ENCODE measurements at places on chromosomes 2 and 18.

- DNase-seq: no peak
Measured at GRCh38 chr2:138066841-138067240, 102.6 kb downstream of the HNMT start.

DNA sequence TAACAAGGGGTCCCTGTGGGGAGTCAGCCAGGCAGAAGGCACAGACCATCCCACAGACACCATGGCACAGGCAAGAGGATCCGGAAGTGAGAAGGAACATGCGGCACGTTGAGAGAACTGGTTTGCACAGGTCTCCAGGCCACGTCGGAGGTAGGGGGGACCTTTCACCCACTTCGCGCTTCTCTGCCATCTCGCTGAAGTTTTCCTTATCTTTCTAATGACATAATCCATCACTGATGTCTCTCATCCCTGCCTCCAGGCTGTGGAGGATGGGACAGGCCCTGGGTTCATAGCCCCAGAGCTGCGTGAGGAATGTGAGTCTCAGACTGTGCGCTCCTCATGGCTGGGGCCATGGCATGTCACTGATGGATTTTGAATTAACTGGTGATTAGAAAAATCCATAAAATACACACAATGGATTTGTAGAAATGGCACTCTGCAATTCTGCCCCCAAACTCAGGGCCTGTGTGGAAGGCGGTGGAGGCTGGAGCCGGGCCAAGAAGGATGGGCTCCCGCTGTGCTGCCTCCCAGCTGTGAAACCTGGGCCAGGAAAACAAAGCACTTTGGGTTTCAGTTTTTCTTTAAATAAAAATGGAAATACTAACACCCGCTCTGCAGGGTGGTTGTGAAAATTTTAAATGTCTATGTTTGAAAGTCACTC is 113.3 kb upstream of the ALKAL2 start:
- DNase-seq: no peak

- DNase-seq: no peak
Measured at GRCh38 chr2:47003641-47004427, 88.2 kb upstream of the MCFD2 start.

- no peak for DNase-seq
Measured at GRCh38 chr2:113240915-113241911, 37.5 kb downstream of the PAX8 start.

- DNase-seq: no peak
Measured at GRCh38 chr2:222452422-222452950, 28.1 kb downstream of the SGPP2 start.

DNA sequence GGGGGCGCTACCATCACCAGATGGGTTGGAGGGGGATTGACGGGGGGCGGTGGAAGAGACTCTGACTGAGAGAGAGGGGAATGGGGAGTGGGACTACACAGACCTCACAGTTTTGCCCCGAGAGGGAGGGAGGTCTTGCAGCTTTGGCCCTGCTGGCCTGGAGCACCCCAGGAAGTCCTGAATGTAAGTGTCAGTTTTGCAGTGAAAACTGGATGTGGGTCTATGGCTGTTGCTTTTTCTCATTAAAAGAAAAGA is 2.4 kb downstream of the TCF7L1 start:
- DNase-seq: no peak

DNA sequence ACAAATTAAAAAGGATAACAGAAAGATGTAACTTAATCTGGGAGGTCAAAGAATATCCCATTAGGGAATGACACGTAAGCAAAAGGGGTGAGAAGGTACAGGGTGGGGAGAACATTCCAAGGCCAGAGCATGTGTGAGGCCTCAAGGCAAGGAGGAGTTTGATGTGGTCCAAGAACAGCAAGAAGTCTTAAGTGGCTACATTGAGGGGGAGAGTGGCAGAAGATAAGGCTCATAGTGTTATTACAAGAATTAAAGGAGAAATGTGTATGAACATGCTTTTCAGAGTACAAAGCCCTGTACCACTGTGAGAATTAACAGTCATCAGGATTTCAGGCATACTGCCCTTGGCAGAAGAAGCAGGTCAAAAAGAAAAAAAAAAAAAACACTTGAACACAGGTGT is 174.4 kb upstream of the ERBB4 start:
- DNase-seq: no peak

GRCh38 chr18:77157312-77157711 is 24.7 kb upstream of the MBP start:
- DNase-seq: no peak

DNA sequence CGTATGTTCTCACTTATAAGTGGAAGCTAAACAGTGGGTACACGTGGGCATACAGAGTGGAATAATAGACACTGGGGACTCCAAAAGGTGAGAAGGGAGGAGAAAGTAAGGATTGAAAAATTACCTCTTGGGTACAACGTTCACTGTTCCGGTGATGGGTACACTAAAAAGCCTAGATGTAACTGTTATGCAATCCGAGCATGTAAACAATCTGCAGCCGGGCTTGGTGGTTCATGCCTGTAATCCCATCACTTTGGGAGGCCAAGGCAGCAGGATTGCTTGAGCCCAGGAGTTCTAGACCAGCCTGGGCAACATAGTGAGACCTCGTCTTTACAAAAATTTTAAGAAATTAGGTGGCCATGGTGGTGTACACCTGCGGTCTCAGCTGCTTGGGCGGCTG is 33.1 kb upstream of the TTR start:
- no peak for DNase-seq

GRCh38 chr2:182049372-182050148 is 63.9 kb downstream of the PPP1R1C start:
- DNase-seq: no peak

- no peak for DNase-seq
Measured at GRCh38 chr18:57008001-57008686, 138.7 kb upstream of the BOD1L2 start.

GRCh38 chr2:164479460-164479859 is 141.8 kb downstream of the GRB14 start:
- DNase-seq: no peak

DNA sequence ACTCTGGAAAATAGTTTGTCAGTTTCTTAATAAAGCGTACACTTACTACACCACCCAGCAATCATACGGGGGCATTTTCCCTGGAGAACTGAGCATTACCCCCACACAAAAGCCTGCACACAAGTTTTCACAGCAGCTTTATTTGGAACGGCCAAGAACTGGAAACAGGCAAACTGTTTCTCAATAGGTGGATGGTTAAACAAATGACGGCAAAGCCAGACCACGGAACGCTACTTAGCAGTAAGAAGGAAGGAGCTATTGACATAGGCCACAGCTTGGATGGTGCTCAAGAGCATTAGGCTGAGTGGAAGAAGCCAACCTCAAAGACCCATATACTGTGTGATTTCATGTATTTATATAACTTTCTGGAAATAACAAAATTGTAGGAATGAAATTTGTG is 9.0 kb downstream of the MALL start:
- DNase-seq: no peak

GRCh38 chr2:217195658-217196446 is 336.0 kb upstream of the TNP1 start:
- DNase-seq: no peak

DNA sequence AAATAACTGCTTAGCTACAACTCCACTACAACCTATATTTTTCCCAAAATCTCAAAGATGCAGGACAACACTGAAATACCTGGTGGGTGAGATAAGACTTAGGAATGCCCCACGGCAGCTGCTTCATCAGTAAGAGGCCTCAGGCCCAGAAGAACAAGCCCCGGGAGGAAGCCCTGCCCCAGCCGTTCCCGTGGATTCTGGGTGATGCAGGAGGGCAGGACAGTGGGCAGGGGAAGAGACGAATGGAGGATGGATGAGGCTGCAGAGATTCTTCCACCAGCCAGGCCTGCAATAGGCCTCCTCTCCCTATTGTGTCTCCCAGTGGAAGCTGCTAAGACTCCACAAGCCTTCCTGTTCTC is 197.9 kb upstream of the HDAC4 start:
- peak; percentile 14 for DNase-seq

GRCh38 chr2:70748002-70748784 is 19.8 kb downstream of the ADD2 start:
- no peak for DNase-seq

DNA sequence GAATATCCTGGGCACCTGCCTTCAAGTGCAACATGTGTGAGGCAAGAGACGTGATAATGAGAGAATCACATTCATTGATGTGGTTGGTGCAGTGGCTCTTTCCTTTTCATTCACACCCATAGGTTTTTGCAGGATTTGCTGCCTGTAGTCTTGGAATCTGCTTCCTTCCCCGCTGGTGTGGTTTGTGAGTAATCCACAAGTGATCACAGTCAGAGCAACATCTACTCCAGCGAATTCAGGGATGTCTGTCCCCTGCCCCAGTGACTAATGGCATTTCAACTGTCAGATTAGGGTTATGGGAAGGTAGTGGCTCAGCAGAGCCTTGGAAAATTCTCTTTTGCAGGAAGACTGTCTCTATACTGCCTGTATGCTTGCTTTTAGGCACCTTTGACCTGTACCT is 225.5 kb upstream of the RBMS1 start:
- DNase-seq: no peak

- DNase-seq: no peak
Measured at GRCh38 chr2:2839393-2839781, 508.3 kb upstream of the MYT1L start.

DNA sequence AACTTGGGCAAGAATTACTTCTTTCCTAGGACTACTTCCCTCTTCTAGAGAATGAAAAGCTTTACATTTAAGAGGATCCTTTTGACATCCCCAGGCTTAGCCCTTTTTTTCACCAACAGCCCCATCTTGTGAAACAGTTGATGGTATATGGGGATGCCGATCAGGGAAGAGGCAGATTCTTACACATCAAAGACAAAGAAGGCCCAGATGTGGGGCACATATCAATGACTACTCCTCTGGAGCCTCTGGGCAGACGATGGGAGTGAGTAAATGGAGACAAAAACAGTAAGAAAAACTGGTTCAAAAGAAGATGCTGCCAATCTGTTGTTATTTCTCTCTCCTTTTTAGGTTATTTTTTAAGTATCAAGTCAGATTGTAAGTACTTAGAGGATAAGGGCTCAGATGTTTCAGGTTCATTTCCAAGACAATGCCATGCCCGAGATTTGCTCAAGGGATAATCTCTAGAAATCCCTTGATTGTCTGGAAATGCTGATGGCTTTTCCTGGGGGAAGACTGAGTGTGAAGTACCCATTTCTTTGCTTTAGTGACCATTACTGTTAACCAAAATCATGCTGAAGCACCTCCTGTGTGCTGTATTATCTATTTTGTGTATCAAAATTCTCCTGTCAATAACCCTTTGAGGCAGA is 117.5 kb downstream of the EPHA4 start:
- DNase-seq: no peak

- DNase-seq: no peak
Measured at GRCh38 chr2:202121532-202122162, 48.6 kb downstream of the KIAA2012 start.

GRCh38 chr2:7096726-7097352 is 179.6 kb downstream of the RNF144A start:
- no peak for DNase-seq

DNA sequence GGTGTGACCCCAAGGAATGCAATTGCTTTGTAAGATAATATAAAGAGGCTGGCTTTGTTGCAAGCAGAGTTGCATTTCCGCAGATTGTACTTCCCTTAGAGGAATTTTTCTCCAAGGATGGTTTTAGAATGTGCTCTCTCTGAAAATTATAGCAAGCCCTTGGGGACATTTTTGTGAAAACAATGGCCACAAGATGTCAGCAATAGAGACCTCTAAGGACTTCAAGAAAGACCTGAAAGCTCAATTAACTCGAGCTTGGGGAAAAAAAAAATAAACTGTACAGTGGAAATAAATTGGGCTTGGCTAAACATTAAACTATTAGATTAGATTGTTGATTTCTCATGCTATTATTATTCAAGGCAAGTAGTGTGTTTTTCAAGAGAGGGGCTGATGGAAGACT is 81.3 kb upstream of the KYNU start:
- no peak for DNase-seq

DNA sequence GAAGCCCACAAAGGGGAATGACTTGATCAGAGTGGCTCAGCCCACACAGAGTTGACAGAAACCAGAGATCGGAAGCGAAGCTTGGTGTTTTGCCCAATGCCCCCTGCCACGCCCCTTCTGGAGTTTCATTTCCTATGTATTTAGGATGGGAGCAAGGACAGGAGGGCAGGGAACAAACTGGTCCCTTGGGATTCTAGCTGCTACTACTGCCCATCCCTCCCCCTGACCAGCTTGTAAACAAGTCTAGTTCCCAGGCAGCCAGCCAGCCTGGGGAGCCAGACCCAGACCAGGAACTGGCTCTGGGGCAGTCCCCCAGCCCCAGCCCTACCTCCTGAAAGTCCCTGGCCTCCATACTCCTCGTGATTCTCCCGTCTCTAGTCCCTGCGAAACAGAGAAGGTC is 8.3 kb downstream of the WNT6 start:
- no peak for DNase-seq

GRCh38 chr18:44227501-44227900 is 453.2 kb upstream of the SETBP1 start:
- no peak for DNase-seq

DNA sequence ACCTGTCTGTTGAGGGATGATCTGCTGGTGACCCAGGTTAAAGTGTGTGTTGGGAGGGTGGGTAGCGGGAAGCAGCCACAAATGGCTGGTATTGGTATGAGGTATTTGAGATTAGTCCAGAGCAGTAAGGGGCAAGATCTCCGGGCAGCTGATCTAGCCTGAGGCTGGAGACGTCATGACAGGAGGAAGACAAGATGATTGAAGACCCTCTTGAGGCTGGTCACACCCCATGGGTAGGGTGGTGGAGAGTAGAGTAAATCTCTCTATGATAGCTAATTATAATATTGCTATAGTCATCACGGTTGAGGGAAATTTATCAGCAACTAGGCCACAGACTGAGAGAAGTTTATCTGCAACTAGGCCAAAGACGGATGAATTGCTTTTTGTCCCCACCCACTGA is 128.5 kb downstream of the CDCA7 start:
- no peak for DNase-seq

GRCh38 chr18:58868440-58868839 is 3.8 kb downstream of the ZNF532 start:
- no peak for DNase-seq

GRCh38 chr2:163878718-163879117 is 142.9 kb upstream of the FIGN start:
- DNase-seq: no peak

DNA sequence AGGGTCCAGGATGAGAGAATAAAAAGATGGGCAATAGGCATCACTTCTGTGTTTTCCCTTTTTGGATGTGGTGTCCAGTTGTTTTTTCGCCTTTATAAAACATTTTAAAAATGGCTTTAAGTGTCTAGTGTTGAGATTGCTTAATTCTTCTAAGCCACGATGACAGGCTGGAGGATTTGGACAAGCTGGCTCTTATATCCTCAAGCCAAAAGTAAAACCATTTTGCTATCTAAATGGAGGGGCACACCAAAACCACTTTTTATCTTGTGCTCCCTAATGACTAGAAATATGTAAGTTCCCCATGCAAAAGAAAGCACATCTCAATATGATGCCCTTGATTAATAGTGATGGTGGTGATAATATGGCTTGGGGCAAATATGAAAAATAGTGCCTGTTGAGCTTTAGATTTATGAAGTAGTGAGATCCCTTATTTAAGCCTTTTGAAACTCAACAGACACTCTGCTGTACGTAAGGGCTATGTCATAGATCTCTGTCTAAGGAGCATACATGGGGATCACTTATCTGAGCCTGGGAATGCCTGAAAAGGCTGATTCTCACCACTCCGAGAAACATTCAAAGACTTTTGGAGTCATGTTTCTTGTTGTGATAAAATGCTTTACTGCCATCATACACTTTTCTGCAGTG is 185.5 kb downstream of the KCNS3 start:
- DNase-seq: no peak
